NCI-H2081 (cell line): ENCODE measurements at places on chromosomes 13 and 19.

DNA sequence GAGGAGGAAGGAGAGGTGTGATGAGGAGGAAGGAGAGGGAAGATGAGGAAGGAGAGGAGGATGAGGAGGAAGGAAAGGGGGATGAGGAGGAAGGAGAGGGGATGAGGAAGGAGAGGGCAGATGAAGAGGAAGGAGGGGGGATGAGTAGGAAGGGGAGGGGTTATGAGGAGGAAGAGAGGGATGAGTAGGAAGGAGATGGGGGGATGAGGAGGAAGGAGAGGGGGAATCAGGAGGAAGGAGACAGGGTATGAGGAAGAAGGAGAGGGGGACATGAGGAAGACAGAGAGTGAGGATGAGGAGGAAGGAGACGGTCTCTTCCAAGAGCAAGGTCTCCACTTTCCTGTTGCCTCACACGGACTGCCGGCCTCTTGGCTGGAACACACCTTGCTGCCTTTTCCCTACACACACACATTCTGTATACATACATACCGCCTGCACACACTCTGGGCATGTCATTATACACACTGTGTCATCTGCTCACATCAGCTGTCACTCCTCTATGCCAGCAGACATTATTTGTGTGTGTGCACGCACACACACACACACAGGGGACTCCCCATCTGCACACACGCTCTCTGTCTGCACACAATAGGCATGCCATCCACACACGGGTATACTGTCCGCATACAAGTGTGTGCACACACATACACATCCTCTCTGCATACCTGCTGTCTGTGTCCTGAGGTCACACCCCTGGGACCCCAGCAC lies 11.1 kb upstream of the VSTM2B start:
- DNase-seq, result no peak

- no peak for DNase-seq
These were observed 5.3 kb downstream of the SLC27A1 start for GRCh38 chr19:17475541-17476115.

DNA sequence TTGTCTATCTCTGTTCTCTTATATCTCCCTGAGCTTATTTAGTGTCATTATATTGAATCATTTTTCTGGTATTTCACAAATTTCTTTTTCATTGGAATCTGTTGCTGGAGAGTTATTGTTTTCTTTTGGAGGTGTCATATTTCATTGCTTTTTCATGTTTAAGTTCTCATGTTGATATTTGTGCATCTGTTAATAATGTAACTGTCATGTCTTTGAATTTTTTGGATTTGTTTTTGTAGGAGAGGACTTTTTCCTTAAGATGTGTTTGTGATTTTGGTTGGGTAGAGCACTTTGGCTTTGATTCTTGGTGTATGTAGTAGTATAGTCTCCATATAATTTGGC lies 64.0 kb downstream of the DNAJC3 start:
- DNase-seq, result no peak

DNA sequence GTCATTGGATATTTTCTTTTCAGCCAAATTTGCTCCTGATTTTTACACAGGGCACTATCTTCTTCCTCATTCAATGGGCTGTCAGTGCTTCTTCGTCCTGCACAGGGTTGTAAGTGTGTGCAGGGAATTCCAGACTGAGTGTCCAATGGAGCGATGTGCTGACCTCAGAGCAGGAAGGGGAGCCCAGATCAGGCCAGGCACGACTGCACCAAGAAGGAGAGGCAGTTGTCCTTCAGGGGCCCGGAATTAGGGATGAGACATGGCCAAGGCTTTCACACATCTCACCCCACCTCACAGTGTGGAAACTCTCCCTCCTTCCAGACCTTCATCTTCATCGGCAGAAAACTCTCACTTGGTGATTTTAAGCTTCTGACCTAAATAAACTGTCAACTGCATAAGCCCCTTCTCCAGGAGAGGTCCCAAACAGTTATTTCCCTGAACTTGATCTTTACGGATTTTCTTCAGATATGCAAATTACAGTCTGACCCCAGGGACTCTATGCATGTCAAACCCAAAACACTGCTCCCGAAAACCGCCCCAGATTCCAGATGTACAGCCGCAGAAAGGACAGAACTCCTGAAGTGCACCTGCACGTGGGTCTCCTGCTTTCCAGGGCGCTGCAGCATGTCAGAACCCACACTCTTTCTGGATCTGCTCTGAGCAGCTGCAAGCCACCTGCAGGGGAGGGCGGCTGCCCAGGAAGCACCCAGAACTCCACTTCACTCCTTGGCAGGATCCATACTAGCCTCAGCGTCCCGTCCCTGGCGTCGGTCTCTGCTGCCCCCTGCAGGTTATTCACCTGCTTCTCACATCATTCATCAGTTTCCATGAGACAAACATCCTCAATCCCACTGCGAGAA lies 625 bp upstream of the ZNF20 start:
- DNase-seq, result peak; percentile 88

GRCh38 chr13:40271931-40272775 lies 394.3 kb downstream of the FOXO1 start:
- no peak for DNase-seq
